ENCODE measurements at places on chromosomes 3 and 15. TPM values are rescaled to one million over a fixed set of nuclear protein-coding genes. Genes with fewer than 3 reads are reported as not detected.

SEMA3B gene
- 60.5 TPM for polyA plus RNA-seq

TMEM158 gene
- polyA plus RNA-seq: 13.0 TPM

SKOR1 gene
- polyA plus RNA-seq: 0.49 TPM

CMTM8 gene
- polyA plus RNA-seq: 4.2 TPM

CLDN16 gene
- polyA plus RNA-seq: not detected

Data from brain (organoid and tissue), 16 donors.